Stimulated activated CD8-positive, alpha-beta memory T cell treated with anti-CD3 and anti-CD28 coated beads, Interleukin-7, amount 100 ng/mL, for 48 hours (primary cell): ENCODE measurements at places on chromosomes 12 and 14.

DNA sequence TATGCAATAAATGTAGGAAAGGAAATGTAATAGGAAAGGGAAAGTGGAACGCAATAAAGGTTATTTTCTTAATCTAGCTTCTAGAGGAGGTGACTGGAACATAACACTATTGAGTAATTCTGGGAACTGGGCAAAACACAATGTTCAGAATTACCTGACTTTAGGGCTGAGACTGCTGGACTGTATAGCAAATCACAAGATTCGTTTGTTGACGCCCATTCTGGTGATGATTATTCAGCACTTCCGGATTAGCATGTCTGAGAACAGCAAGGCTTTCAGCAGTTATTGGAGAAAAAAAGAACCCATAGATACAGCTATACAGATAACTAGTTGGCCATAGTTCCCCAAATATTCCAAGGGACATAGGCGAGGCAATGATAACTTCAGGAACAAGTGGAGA lies 2.3 kb upstream of the KLRD1 start:
- no peak for DNase-seq

DNA sequence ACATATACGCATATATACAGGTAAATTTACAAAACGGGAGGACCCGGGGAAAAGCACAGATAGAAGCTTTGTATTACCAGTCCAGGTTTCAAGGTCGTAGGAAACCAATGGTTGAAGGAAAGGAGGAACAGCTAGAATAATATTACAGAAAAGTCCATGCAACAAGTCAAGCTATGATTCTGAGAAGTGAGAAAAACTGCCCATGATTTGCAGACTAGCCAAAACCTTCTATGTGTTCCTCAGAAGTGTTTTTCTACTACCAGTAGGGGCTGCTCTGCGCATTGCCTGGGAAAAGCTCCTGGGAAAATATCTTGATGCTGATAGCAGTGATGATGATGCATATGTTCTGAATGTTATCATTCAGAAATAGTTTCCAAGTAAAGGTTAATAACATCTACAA lies 2.2 kb downstream of the PDZRN4 start:
- DNase-seq, result no peak

- DNase-seq, result no peak
Measured at GRCh38 chr12:89311703-89312293, 40.5 kb downstream of the DUSP6 start.

DNA sequence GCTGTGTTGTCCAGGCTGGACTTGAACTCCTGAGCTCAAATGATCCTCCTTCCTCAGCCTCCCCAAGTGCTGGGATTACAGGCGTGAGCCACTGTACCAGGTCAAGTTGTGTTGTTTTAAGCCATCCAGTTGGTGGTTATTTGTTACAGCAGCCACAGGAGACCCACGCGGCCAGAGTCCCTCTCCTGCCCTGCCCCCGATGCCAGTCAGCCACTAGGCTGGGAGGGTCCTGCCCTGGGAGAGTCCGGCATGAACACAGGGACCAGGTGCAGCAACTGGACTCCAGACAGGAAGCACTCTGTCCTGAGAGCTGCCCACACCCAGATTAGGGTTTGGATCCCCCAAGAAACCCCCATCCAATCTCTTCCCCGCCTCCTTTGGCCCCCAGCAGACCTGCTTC lies 44.1 kb upstream of the FZD10 start:
- DNase-seq, result no peak

- DNase-seq, result no peak
Measured at GRCh38 chr12:71085575-71085974, 72.2 kb downstream of the TSPAN8 start.

DNA sequence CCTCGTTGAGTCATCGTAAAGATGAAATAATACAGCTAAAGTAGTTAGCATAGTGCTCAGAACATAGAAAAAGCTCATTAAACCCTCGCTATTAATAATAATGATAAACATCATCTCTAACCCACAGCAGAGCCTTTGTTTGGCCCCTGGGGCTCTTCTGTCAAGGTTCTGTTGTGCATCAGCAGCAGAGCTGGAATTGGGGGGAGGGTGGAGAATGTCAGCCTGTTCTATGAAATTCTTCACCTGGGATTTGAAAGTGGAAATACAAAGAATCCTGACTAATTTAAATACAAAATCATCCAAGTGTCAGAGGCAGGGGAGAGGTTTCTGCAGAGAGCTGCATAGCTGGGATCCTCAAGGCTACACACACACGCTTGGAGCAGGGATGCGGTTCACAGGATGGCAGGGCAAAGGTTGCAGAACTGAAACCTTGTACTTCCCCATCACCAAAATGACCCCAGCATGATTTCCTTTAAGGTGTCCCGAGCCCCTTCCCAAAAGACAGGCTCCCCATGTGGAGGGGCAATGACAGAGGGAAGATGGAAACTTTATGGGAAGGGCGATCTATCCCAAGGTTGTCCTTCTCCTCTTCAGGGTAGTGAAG lies 71.8 kb downstream of the DAD1 start:
- no peak for DNase-seq

DNA sequence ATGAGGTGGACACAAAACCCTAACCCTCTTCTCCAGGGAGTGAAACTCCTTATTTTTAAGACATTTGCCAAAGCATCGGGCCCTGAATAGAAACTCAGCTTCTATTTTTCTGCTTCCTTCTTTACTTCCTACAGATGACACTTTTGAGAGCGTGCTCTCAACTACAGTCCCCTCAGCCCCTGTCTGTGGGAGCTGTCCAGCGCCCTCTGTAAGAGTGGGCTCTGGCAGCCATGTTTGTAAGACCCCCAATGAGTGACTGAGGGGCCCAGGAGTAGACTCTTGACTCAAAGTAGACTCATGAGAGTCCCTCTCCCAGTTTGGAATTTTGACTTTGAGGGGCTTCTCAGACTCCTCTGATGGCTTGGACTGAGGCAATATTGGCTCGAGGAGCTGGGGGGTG lies 25.5 kb upstream of the BATF start:
- DNase-seq, result no peak
